ENCODE measurements at places on chromosomes 7 and 10.

GRCh38 chr10:17479015-17479615, 24.7 kb upstream of the ST8SIA6 start:
- DNase-seq = no peak

DNA sequence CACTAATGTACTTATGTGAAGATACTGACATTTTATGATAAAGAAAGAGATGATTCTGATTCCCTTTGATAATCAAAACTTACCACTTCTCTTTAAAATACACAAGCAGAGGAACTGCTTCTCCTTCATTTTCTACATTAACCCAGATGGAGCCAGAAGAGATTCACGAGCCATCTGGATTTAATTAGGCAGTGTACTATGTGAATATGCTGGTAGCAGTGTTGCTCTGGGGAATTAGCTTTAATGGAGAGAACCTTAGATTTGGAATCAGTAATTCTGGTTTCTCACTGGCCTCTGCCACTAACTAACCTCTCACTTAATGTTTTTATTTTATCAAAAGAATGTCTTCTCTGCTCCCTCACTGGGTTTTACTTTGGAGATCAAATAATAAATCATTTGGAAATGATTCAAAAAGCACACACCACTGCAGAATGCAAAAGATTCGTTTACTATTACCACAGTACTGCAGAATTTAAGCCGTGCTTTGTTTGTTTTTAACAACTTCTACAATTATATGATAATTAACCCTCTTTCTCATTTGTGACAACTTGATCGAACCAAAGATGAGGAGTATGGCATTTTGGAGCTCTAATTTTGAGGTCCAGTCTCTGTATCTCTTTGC, 77.5 kb upstream of the PHYHIPL start:
- DNase-seq = no peak

DNA sequence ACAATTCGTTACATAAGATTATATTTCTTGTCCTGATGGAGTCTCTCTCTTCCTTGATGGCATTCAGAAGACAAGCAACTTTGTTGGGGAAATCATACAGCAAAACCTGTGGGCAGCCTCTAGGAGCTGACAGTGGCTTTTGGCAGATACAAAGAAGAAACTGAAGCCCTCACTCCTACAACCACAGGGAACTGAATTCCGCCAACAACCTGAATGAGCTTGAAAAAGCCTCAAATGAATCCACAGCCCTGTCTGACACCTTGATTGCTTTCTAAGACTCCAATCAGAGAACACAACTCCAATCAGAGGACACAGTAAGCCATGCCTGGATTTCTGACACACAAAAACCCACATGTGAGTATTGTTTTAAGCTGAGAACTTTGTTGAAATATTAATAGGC, 576.8 kb upstream of the LRRTM3 start:
- DNase-seq = no peak

GRCh38 chr7:106817098-106817497, 48.0 kb upstream of the PIK3CG start:
- DNase-seq = no peak

GRCh38 chr10:132848291-132848701, 62.3 kb upstream of the NKX6-2 start:
- DNase-seq = no peak

GRCh38 chr7:137968890-137969289, 33.0 kb downstream of the CREB3L2 start:
- no peak for DNase-seq

- DNase-seq = no peak
Measured at GRCh38 chr7:137151690-137152052, 191.9 kb downstream of the PTN start.

GRCh38 chr7:128177768-128178550, 63.1 kb upstream of the LEP start:
- DNase-seq = no peak

GRCh38 chr7:74356589-74357315, 67.5 kb downstream of the CLIP2 start:
- DNase-seq = no peak
